Kidney (tissue), 22 donors: ENCODE measurements at places on chromosomes 12 and 14. TPM values are rescaled to one million over a fixed set of nuclear protein-coding genes. Genes with fewer than 3 reads are reported as not detected.
A peak's percentile ranks its signal among the peaks of the same experiment; 100 is the strongest.

Gene EIF2S3B
- total RNA-seq, result 1.5 TPM

- no peak for DNase-seq
These were observed 161.0 kb downstream of the CEP128 start for GRCh38 chr14:80780500-80780899.

DNA sequence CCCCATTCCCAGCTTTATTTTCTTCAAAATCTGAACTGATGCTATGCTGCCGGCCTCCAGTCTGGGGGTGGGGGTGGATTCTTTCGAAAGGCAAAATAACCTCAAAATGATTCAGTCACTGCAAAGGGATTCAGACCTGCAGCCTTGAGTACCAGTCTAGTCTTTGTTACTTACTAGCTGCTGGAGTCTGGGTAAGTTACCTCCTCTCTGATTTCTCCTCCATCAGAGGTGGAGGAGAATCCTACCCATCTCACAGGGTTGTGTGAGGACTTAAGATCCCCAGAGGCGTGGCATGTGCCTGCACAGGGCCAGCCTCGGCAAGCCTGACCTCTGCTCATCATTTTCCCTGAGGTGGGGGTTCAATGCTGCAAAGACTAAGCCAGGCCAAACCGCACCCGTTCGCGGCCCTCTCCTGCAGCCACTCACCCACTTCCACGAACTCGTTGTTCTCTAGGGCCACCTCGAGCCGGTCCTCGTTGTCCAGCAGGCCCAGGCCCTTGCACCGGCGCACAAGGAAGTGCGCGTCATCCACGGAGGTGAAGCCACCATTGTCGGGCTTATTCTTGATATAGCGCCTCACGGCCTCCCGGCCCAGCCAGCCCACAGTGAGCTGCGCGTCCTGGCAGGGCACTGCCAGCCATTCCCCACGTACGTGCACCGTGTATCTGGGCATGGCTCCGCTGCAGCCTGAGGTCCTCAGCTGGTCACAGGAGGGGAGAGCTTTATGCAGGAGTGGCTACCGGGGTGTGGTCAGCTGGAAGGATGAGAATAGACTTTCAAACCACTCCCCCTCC is 709 bp downstream of the HAL start:
- DNase-seq, result no peak

Gene SLC10A1
- total RNA-seq, result not detected

DNA sequence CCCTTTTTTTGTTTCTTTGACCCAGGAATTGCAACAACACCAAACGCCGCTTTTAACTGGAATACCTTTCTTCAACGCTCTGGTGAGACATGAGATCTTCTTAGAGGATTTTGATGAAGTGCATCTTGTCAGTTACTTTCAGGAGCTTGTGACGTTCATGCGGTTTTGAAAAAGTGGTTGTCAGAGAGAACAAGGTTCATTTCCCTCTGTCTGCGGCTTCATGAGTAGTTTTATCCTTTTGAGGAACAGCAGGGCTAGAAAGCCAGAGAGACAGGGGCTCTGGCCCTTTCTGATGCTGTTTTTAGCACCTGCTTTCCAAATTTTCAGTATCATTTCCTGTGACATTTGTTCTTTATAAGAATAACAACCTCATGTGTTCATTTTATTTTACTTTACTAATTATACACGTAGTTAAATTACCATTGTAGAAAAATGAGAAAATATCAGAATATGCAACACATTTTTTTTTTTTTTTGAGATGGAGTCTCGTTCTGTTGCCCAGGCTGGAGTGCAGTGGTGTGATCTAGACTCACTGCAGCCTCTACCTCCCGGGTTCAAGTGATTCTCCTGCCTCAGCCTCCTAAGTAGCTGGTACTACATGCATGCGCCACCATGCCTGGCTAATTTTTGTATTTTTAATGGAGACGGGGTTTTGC is 61.8 kb downstream of the GLT1D1 start:
- no peak for DNase-seq

GRCh38 chr12:132151766-132152410 is 7.6 kb downstream of the NOC4L start:
- DNase-seq, result no peak

GRCh38 chr14:35050652-35051051 is 4.6 kb downstream of the FAM177A1 start:
- DNase-seq, result no peak

DNA sequence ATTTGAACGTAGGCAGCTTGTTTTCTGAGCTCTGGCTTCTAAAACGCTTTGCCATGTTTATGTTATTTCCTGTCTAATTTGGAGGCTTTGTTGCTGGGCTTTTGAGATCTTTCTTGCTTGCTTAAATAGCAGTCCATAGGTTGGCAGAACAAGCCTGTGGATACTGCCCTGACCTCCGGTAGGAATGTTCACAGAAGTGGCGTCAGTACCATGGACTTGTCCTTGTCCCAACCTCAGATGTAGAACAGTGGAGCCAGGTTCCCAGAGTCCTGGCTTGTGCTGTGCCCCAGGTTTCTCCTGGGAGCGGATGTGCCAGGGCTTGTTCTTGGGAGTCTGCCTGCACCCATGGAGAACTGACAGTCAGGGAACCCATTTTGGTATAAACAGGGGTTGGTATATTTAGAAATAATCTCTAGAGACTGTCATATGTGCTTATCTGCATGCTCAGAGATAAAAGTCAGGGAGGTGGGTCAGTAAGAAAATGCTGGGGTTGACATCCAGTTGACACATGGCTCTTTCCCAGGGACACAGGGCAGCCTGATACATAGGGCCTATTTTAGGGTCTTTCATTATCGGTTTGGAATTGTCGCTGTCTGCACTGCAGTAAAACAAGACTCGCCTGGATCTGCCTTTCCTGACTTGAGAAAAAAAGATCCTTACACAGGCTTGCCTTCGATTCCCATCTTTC is 22.9 kb downstream of the CACNA1C start:
- no peak for DNase-seq

GRCh38 chr12:124992874-124993625 is 395 bp upstream of the BRI3BP start:
- DNase-seq, result peak; percentile 81

Gene CISTR
- not detected for total RNA-seq

DNA sequence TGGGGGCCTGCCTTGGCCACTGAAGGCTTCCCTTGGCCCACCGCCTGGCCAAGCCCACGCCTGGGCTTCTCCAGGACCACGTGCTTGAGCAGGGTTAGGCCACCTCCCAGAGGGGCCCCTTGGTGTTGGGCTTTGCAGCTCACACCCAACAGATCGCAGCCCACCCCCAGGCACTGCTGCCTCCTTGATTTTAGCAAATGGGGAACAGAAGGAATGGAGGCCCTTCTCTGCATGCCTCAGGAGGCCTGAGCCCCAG is 23.3 kb downstream of the RAB35 start:
- DNase-seq, result peak; percentile 43

Gene ABCB9
- 7.6 TPM for total RNA-seq

DNA sequence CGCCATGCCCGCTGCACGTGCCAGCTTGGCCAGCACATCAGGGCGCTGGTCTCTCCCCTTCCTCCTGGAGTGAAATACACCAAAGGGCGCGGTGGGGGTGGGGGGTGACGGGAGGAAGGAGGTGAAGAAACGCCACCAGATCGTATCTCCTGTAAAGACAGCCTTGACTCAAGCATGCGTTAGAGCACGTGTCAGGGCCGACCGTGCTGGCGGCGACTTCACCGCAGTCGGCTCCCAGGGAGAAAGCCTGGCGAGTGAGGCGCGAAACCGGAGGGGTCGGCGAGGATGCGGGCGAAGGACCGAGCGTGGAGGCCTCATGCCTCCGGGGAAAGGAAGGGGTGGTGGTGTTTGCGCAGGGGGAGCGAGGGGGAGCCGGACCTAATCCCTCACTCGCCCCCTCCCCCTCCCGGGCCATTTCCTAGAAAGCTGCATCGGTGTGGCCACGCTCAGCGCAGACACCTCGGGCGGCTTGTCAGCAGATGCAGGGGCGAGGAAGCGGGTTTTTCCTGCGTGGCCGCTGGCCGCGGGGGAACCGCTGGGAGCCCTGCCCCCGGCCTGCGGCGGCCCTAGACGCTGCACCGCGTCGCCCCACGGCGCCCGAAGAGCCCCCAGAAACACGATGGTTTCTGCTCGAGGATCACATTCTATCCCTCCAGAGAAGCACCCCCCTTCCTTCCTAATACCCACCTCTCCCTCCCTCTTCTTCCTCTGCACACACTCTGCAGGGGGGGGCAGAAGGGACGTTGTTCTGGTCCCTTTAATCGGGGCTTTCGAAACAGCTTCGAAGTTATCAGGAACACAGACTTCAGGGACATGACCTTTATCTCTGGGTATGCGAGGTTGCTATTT is 914 bp upstream of the CCND2 start:
- DNase-seq, result peak; percentile 85

DNA sequence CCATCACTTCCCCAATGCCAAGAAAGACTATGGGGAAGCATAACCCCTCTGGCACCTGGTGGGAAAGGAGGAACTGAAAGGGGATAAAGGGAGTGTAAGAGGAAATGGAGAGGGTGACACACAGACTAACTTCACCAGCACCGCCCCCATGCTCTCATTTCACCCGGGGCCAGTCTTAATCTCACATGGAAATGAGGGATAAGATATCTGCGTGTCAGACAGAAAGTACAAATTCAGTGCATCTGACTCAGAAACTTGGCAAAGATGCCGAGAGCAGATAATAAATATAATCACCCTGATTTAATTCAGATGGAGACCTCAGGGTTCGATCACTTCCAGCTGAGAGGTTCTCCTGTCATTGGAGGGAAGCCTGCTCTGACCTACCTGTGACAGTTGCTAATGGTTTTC is 191.6 kb downstream of the DUSP6 start:
- DNase-seq, result no peak

- DNase-seq, result no peak
These were observed 46.9 kb downstream of the EVL start for GRCh38 chr14:100111931-100112704.

DNA sequence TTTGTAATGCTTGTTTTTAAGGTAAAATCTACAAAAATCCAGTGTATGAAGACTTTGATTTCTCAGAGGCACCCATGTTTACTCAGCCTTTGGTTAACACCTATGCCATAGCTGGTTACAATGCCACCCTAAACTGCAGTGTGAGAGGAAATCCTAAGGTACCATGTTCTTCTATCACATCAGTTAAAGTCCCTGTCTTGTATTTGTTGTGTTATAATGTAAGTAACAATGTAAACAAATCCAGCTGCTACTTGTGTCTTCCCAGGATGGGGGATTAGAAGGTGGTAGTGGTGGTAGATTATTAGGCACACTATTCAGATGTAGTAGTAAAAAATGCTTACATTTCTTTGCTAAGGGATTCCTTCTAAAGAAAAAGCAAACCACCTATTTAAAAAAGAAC is 19.4 kb upstream of the CHPT1 start:
- DNase-seq, result no peak

- DNase-seq, result no peak
These were observed 770.2 kb downstream of the BCL11B start for GRCh38 chr14:98501836-98502235.

DNA sequence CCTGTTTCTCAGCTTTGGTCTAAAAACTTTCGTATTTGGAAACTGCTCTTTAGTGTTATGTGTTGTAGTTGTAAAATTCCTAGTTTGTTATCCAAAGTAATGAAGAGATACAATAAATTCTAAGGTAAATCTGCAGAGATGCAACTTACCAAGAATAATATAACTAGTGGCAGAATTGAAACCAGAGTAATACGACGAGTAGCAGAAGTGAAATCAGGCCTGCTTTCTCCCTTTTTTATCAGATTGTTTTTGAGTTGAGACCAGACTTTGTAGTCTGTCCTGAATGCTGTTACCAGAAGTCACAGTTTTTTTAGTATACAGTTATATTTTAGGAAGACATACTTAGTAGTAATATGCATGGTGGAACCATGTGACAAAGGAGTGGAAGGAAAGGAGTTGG is 12.5 kb downstream of the PAPOLA start:
- DNase-seq, result no peak

DNA sequence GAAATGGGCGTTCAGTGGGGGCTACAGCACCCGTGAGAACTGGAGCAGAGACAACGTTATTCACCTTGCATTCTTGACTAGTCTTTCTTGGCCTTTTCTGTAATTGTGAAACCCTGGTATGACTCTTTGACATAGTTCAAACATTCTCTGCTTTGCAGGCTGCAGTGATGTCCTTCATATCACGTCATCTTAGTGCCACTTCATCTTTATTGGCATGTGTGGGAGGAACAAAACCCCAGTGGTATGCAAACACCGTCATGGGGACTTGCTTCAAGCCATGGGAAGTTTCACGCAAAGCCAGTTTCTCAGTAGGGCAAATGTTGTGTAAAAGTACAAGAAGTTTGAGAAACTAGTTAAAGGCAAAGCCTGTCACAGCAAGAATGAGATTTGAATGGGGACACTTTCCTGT is 20.2 kb upstream of the DUSP16 start:
- peak; percentile 34 for DNase-seq

Gene FRS2
- total RNA-seq, result 31.4 TPM

Gene GARIN6
- not detected for total RNA-seq

DNA sequence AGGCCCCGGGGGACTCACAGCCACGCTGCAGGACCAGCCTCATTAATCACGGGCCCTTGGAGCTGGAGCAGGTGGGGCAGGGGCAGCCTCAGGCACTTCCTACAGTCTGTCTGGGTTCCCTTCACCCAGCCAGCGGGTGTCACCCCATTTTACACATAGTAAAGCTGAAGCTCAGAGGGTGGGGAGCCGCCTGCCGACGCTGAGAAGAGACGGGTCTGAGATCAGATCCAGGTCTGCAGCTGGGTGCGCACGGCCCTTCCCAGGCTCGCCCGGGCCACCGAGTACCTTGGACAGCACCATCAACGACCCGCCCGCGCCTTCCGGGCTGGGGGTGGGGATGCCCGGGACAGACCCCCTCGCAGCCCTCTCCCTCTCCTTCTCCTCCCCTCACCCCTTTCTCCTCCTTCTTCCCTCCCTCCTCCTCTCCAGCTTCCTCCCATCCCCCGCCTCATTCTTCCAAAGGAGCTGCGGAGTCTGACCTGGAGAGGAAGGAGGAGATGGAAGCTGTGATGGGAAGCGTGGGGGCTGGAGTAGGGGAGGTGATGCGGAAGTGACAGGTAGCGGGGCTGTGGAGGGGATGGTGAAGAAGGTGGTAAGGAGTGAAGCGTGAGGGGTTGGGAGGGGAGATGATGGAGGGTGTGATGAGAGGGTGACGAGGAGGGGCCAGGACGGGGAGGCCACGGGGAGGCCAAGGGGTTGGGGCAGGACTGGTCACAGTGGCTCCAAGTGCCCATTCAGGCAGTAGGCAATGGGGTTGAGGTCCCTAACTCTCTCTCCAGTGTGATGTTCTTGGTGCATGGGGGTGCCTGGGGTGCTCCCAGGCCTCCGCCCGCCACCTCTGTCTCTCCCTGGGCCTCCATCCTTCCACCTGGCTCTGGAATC is 8.8 kb downstream of the DTX1 start:
- peak; percentile 70 for DNase-seq

- DNase-seq, result no peak
These were observed 568.3 kb downstream of the TMEM121 start for GRCh38 chr14:106094654-106095189.

Gene RBMS2
- total RNA-seq, result 71.3 TPM

GRCh38 chr14:68158640-68159039 is 339.1 kb downstream of the RAD51B start:
- no peak for DNase-seq

Gene CLEC14A
- total RNA-seq, result 37.6 TPM

- DNase-seq, result no peak
These were observed 106.3 kb downstream of the ETNK1 start for GRCh38 chr12:22731236-22731635.
